A549 treated with dexamethasone at 1 μM for 4 hours (cell line): ENCODE measurements at places on chromosomes 2 and 18. TPM values are rescaled to one million over a fixed set of nuclear protein-coding genes. Genes with fewer than 3 reads are reported as not detected.

The DSG4 gene
- not detected in 5 replicates for total RNA-seq

The HNRNPLL gene
- 20.5 to 25.8 TPM (median 25.2 TPM) in 5 replicates for total RNA-seq

The ZNF892 gene
- 0.36 to 0.91 TPM (median 0.69 TPM) in 5 replicates for total RNA-seq

The IHH gene
- total RNA-seq: 0.38 to 0.77 TPM (median 0.54 TPM) in 5 replicates

The EVX2 gene
- total RNA-seq: not detected in 5 replicates

The EFR3B gene
- total RNA-seq: 7.9 to 11.1 TPM (median 10.0 TPM) in 5 replicates

The C1GALT1C1L gene
- total RNA-seq: 2.1 to 2.4 TPM (median 2.3 TPM) in 5 replicates

The HS6ST1 gene
- 10.0 to 14.6 TPM (median 13.1 TPM) in 5 replicates for total RNA-seq

The TCF23 gene
- total RNA-seq: not detected in 5 replicates

The AGPS gene
- 34.0 to 47.4 TPM (median 42.8 TPM) in 5 replicates for total RNA-seq

The E2F6 gene
- total RNA-seq: 22.7 to 24.2 TPM (median 23.3 TPM) in 5 replicates

The MYO3B gene
- not detected in 5 replicates for total RNA-seq

The PRKAG3 gene
- 0.04 TPM in 1 of 5 replicates, not detected in the others for total RNA-seq

The TMEM200C gene
- not detected in 5 replicates for total RNA-seq

The UGT1A10 gene
- 0.05 TPM in 1 of 5 replicates, not detected in the others for total RNA-seq

The C1QL2 gene
- 0.30 to 0.86 TPM (median 0.67 TPM) in 5 replicates for total RNA-seq

The SLC11A1 gene
- total RNA-seq: 0.11 to 0.20 TPM (median 0.16 TPM) in 5 replicates

The DLGAP1 gene
- 0.02 to 0.06 TPM (median 0.04 TPM) in 3 of 5 replicates, not detected in the others for total RNA-seq

The PIK3C3 gene
- total RNA-seq: 15.0 to 21.8 TPM (median 21.0 TPM) in 5 replicates

The ASB3 gene
- total RNA-seq: 10.5 to 13.6 TPM (median 11.9 TPM) in 5 replicates

The EVA1A gene
- 7.0 to 10.9 TPM (median 8.7 TPM) in 5 replicates for total RNA-seq

The TDRD15 gene
- total RNA-seq: not detected in 5 replicates

The RAX gene
- total RNA-seq: not detected in 5 replicates

The TGFA gene
- 4.4 to 8.2 TPM (median 4.9 TPM) in 5 replicates for total RNA-seq

The NUP35 gene
- 30.0 to 36.6 TPM (median 32.6 TPM) in 5 replicates for total RNA-seq

The TUBA3E gene
- 4.4 to 6.3 TPM (median 5.5 TPM) in 5 replicates for total RNA-seq

The BCL11A gene
- total RNA-seq: 0.01 to 0.14 TPM (median 0.09 TPM) in 5 replicates

The ZNF804A gene
- total RNA-seq: not detected in 5 replicates

The CCDC141 gene
- not detected in 5 replicates for total RNA-seq

The FAM124B gene
- 0.05 TPM in 1 of 5 replicates, not detected in the others for total RNA-seq

The ICOS gene
- not detected in 5 replicates for total RNA-seq

The MAP3K2 gene
- total RNA-seq: 12.6 to 32.0 TPM (median 26.2 TPM) in 5 replicates

The CDK15 gene
- not detected in 5 replicates for total RNA-seq

The DSC2 gene
- 0.64 to 1.1 TPM (median 1.0 TPM) in 5 replicates for total RNA-seq

The ANKRD30B gene
- not detected in 5 replicates for total RNA-seq

The EGR4 gene
- 0.09 to 0.27 TPM (median 0.12 TPM) in 5 replicates for total RNA-seq

The HNRNPA3 gene
- 338 to 412 TPM (median 363 TPM) in 5 replicates for total RNA-seq

The LIMS3 gene
- not detected in 5 replicates for total RNA-seq

The TUBB6 gene
- total RNA-seq: 187 to 231 TPM (median 203 TPM) in 5 replicates

The DSG2 gene
- total RNA-seq: 45.6 to 69.2 TPM (median 64.0 TPM) in 5 replicates

The HOXD12 gene
- total RNA-seq: not detected in 5 replicates

The CIB4 gene
- 0.20 to 0.42 TPM in 2 of 5 replicates, not detected in the others for total RNA-seq

The FEV gene
- 0.20 TPM in 1 of 5 replicates, not detected in the others for total RNA-seq

The SPATS2L gene
- 119 to 141 TPM (median 132 TPM) in 5 replicates for total RNA-seq

The GPAT2 gene
- total RNA-seq: 0.02 to 0.08 TPM in 2 of 5 replicates, not detected in the others

The CD226 gene
- total RNA-seq: 0.07 to 0.21 TPM (median 0.17 TPM) in 5 replicates

The OSBPL1A gene
- 14.4 to 20.8 TPM (median 17.9 TPM) in 5 replicates for total RNA-seq

The LRRTM1 gene
- not detected in 5 replicates for total RNA-seq

The COL4A4 gene
- total RNA-seq: 1.5 to 2.8 TPM (median 1.9 TPM) in 5 replicates

The SPP2 gene
- not detected in 5 replicates for total RNA-seq
